ENCODE measurements at places on chromosomes 11 and 22.

GRCh38 chr11:10979529-10979928, 121.7 kb upstream of the ZBED5 start:
- no peak for DNase-seq

DNA sequence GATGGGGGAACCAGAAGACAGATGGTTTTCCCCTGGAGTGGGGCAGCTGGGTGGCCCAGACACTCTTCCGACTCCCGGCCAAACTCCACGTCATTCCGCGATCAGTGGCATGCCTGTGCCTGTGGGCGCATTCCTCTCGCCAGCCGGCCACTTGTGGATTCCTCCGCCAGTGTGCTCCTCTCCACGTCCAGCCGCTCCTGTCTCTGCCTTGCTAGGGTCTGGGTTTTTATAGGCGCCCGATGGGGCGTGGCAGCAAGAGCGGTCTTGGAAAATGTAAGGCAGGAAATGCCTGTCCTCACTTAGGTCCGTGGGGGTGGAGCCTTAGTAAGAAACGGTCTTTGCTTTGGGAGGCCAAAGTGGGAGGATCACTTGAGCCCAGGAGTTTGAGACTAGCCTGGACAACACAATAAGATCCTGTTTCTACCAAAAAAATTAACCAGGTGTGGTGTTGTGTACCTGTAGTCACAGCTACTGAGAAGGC, 81.6 kb upstream of the SEPTIN5 start:
- no peak for DNase-seq

DNA sequence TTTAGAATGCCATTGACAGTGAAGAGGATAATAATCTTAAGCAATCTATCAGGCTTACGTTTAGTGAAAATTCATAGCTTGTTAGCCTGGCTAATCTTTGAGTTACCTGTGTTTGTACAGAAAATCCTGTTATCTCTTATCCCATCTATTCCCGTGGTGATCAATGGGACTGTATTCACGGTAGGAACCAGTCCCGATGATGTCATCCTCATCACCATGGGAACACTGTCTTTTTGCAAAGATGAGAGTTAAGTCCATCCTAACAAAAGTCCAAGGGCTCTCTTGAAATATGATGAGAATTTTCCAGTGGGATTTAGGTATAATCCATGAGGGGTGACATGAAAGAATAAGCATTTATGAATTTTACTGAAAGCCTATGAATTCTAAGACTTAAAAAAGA, 762.2 kb downstream of the ETS1 start:
- no peak for DNase-seq

- no peak for DNase-seq
Observed at GRCh38 chr11:34846467-34846866, 69.7 kb downstream of the APIP start.

GRCh38 chr22:35868938-35869337, 151.3 kb downstream of the APOL5 start:
- no peak for DNase-seq

GRCh38 chr11:37390576-37391083, 792.6 kb upstream of the RAG2 start:
- no peak for DNase-seq

- DNase-seq, result no peak
Observed at GRCh38 chr11:105740164-105740903, 130.5 kb downstream of the GRIA4 start.

- DNase-seq, result no peak
Observed at GRCh38 chr11:118232659-118233058, 7.8 kb upstream of the JAML start.
